ENCODE measurements at places on chromosomes 12 and 14.

DNA sequence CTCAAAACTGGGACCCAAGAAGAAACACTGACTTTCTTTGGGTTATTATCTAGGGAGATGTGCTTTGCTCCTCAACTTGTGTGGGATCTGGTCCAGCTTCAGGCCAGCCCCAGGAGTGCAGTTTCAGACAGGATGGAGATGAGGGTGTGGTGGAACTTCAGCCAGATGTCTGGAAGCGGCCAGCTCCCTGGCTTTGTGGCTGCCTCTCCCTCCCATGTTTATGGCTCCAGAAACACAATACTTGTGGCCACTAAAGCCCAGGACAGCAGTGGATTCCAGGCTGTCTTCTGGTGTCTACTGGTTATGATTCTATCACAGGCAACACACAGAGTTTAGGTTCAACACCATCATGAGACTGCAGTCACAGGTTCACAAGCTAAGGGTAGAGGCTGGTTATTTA is 44.2 kb upstream of the EMP1 start:
- no peak for DNase-seq

GRCh38 chr12:120013659-120014380 is 24.8 kb downstream of the BICDL1 start:
- peak; percentile 63 for DNase-seq

GRCh38 chr12:25764892-25765291 is 193.6 kb upstream of the RASSF8 start:
- DNase-seq = no peak

GRCh38 chr14:76948976-76949375 is 79.5 kb downstream of the IRF2BPL start:
- no peak for DNase-seq

DNA sequence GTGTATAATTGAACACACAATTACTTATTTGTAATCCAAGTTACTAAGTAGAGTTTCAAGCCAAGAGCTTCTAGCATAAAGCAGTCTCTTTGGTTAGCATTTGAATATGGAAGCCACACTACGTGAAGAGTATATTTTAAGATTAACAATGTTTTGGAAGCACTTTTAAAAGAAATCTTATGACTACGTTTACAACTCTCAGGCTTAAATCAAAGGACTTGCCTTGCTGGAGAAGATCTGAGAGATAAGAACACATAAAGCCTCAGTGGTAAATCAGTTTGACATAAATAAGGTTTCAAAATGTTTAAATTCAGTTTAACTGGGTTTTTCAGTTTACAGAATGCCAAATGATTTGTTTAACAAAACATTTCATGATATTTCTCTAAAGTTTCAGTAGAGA is 161.9 kb upstream of the PDE3A start:
- no peak for DNase-seq

GRCh38 chr12:124391340-124392261 is 96.7 kb downstream of the RFLNA start:
- DNase-seq = peak; percentile 59

GRCh38 chr12:132452596-132453350 is 37.2 kb upstream of the FBRSL1 start:
- DNase-seq = no peak

GRCh38 chr12:19965196-19966038 is 402.9 kb upstream of the PDE3A start:
- DNase-seq = no peak

- no peak for DNase-seq
Measured at GRCh38 chr12:71128191-71128788, 29.5 kb downstream of the TSPAN8 start.
